Activated T-helper 1 cell treated with anti-CD3 and anti-CD28 coated beads, Interleukin-12 subunit alpha, Interleukin-12 subunit beta, Interleukin-2, Interleukin-4 antibody, amounts not matched to agents 30 ng/mL and 10 ng/mL and 1 ng/mL, durations not matched to agents 14 hours and 24 hours and 36 hours (primary cell): ENCODE measurements at places on chromosomes 3 and 15.

GRCh38 chr3:57048052-57048671 is 12.3 kb upstream of the SPATA12 start:
- DNase-seq = no peak

DNA sequence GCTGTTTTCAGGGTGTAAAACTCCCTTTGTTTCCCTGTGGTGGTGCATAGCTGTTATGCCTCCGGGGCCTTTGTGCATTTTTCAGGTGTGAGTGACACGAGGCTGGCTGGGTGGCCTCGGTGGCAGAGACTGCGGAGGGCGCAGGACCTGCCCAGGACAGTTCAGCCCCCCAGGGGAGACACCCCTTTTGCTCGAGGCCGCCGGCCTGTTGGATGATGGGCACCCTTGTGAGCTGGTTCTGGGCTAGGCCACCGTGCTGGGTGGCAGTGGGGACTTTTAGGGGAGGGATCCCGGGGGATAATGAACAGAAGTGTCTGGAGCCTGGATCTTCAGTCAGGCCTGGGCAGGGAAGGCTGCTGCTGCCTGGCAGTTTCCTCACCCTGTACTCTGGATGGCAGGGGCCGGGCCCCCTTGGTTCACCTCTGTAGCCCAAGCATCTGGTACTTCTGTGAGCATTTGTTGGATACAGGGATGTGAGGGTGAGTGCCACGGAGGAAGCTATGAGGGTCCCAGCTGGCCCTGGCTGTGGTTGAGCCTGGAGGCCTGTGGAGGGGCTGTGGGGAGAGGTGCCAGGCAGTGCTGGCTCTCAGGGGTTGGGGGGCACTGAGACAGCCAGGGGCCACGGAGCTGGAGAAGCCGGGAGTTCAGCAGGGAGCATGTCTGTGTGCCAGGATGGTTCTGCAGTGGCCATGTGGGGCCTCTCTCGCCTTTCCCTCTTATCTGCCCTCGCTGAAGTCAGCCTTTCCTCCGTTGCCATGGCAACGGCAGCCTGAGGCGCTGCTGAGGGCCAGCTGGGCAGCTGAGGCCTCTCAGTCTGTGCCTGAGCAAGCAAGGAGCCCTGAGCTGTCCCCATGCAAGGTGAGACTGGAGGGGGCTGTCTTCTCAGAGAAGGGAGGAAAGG is 49.0 kb downstream of the KY start:
- DNase-seq = no peak

DNA sequence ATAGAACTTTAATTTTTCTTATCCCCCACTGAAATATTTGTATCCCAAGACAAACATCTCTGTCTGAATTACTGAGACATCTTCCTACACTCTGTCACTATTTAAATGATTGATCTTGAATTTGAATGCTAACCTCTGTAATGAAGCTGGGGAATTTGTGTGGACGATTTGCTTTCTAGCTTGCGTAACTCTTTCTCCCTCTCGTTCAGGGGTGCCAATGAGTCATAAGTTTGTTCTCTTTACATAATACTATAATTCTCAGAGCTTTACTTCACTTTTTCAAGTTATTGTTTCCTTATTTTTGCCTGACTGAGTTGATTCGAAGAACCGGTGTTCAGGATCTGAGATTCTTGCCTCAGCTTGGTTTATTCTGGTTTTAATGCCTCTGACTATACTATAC is 783.3 kb upstream of the CADM2 start:
- no peak for DNase-seq

DNA sequence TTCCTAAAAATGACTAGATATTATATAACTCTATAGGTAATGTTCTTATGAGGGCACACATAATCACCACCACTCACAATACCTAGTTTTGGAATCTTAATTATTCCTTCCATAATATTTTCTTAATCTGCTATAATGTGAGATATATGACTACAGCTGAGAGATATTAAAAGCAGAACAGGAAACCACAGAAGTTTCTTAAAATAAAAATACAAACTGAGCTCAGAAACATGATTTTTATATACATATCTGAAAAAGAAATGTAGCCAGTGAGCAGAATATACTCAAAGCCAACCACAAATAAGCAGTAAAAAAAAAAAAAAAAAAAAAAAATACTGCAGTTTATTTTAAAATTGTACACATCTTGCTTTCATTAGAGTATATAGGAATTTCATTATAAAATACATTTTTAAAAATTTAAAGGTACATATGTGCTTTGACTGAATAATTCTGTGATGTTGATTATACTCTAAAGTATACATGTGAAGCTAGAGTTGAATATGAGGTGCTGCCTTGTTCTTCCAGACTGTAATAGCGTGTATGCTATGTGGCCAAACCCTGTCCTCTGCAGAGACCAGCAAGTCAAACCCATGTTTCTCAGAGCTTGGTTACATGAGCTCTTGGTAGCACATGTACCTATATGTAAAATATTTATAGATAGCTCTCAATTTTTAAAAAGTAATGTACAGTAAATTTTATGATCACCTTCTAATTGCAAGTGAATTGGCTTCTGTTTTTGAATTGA is 175.0 kb downstream of the UBE2E2 start:
- DNase-seq = no peak

DNA sequence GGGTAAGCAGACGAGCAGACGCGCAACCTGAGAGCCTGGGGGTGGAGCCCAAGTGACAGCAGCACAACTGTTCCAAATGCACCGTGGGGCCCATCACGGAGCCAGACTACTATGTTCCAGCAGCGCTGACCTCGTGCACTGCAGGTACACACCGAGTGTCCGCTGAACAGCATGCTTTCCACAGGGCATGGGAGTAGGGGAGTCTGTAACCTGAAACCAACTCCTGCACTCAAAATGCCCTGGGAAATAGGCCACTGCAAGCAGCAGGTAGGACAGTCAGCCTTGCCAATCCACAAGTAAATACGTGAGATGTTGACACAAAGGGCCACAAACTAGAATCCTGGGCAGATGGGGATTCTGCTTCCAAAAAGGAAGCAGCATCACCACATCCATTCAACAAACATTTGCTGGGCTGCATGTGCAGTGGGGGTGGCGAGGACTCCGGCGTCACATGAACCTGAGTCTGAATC is 73.9 kb downstream of the TBC1D2B start:
- no peak for DNase-seq
